ENCODE measurements at places on chromosomes 2 and 18.

- DNase-seq, result no peak
Measured at GRCh38 chr2:188983427-188984064, 9.4 kb downstream of the COL3A1 start.

DNA sequence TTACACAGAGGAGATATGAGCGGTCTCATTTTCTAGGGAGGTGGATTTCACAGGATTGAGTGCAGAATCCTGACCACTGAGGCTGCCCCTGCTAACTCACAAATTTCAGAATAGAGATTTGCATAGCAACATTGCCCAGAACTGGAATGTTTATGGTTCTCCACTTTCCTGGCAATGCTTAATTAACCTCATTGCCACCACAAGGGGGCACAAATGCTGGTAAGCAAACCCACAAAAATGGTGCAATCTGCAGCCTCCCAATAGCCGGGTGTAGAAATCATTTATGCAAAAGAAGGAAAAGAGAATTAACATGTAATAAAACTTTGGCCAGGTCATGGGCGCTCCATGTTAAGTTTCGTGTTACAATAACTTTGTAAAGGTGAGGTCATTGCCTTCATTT lies 112.4 kb downstream of the CYRIA start:
- DNase-seq, result peak; percentile 6

- no peak for DNase-seq
Measured at GRCh38 chr2:135490376-135490775, 40.6 kb downstream of the ZRANB3 start.

GRCh38 chr2:205212357-205212756 lies 469.9 kb upstream of the NRP2 start:
- DNase-seq, result no peak

GRCh38 chr2:37355735-37356134 lies 11.3 kb downstream of the QPCT start:
- no peak for DNase-seq

DNA sequence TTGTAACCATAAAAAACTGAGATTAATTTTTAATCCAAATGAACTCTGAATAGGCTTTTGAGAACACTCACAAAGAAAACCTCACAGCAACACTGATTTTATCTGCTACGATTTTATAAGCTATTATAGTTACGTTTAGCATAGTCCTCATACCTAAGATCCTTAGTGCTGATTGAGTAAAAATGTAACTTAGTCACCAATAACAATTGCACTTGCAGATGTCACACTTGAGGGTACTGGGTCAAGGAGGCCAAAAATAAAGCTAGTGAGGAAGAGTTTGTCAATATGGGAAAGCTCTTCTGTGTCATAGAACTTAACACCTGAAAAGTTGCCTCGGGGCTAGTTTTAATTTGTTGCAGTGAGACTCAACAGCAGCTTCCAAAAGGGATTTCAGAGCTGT lies 706.5 kb upstream of the FAM98A start:
- DNase-seq, result no peak

DNA sequence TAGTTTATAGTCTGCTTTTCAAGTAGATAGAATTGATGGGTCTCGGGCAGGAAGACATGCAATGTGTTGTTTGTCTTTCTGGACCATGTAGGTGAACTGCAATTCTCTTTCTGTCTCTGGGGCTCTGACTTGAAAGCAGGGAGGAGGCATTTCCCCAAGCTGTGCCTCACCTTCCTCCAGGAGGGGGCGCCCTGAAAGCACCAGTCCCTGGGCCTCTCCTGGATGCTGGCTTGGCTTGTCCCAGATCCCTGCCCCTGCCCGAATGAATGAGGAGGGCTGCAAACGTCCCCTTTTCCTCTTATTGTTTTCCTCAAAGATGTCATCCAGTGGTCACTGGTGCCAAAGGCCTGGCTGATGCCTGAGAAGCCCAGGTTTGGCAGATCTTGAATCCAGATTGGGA lies 270.6 kb downstream of the CELF4 start:
- DNase-seq, result no peak

GRCh38 chr2:151916632-151917031 lies 88.4 kb upstream of the ARL5A start:
- DNase-seq, result no peak

- DNase-seq, result no peak
Measured at GRCh38 chr2:123438675-123439074, 586.4 kb upstream of the CNTNAP5 start.

All from stimulated activated CD4-positive, alpha-beta T cell treated with anti-CD3 and anti-CD28 coated beads, Interleukin-2, amount 100 ng/mL, for 48 hours (primary cell).